Coronary artery (tissue), 2 donors: ENCODE measurements at places on chromosomes 6 and 20.

DNA sequence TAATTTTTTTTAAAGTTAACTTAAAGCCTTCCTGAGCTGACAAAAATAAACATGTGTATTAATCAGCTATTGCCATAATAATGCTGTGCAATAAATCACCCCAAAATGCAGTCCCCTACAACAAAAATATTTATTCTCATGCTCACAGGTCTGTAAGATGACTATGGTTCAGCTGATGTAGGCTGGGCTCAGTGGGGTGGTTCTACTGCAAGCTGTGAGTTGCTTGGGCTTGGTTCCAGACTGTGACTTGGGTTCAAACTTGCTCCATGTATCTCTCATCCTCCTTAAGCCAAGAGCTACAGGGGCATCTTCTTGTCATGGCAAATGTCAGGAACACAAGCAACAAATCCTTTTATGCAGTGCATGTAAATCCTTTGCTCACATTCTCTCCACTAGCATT lies 644.3 kb downstream of the KIF16B start:
- no peak for DNase-seq

DNA sequence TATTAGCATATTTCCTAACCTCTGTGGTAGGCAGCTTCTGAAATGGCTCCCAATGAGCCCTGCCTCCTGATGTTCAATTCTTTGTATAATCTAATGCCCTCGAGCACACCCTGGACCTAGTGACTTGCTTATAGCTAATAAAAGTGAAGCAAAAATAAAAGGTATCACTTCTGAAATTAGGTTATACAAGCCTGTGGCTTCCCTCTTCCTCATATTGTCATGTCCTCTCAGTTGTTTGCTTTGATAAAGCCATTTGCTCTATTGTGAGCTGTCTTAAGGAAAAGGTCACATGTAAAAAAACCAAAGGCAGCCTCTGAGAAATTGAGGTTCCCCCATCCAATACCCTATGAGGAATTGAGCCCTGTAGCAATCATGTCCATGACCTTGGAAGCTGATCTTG lies 442.1 kb upstream of the ADGRB3 start:
- no peak for DNase-seq

GRCh38 chr20:34033903-34034302 lies 40.2 kb downstream of the RALY start:
- no peak for DNase-seq

- no peak for DNase-seq
Measured at GRCh38 chr20:46520976-46521579, 7.7 kb upstream of the ZNF334 start.

DNA sequence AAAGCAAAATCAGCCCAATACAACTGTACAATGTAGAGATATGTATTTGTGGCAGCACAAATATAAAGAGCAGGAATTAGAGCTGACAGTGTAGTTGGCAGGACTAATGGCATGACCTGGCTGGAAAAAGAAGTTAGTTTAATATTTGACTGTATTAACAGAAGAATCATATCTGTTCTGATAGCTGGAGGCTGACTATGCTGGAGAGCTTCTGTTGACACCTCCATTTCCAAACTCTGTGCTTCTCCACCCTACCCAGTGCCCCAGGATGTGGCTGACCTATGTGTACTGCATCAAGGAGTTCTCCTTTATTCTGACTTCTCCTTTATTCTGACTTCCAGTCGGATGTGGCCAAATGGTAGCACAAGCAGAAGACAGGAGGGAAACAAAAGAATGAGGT lies 299.3 kb downstream of the PKHD1 start:
- no peak for DNase-seq
